ENCODE measurements at places on chromosomes 5 and 9. TPM values are rescaled to one million over a fixed set of nuclear protein-coding genes. Genes with fewer than 3 reads are reported as not detected.

GRCh38 chr5:30500513-30500912 is 693.0 kb upstream of the CDH6 start:
- no peak for DNase-seq

DNA sequence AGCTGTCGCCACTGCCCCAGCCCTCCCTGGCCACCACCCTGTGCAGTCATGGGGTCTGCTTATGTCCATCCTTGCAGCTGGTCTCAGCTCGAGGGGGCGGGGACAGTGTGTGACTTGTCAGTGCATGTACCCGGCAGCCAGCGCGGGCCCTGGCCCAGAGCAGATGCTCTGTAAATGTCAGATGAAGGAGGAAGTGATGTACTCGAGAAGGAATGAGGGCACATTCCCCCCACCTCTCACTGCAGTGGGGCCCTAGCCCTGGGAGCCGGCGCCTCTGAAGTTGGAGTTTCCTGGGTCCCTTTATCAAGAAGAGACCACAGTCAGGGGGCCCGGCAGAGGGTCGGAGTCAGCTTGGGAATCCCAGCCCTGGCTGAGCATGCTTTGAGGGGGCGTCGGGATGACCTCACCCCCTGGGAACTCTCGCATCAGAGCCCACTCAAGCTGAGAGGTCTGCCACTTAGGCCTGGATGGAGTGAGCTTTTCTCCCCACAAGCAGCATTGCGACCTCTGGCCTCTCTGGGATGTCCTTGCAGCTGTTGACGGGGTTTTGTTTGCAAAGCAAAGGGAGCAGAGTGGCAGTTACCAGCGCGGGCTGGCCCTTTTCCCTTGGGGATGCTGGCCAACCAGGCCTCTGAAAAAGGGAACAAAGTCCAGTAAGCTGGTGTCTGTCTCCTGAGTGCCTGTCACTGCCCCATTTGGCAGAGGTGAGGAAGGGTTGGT is 19.0 kb downstream of the NEURL1B start:
- DNase-seq: peak; percentile 74

FOXD4L6 gene
- not detected for polyA plus RNA-seq

GRCh38 chr5:172533399-172534228 is 79.3 kb upstream of the SH3PXD2B start:
- no peak for DNase-seq

SHB gene
- polyA plus RNA-seq: 16.4 TPM

- DNase-seq: no peak
Measured at GRCh38 chr5:78718824-78719223, 70.3 kb upstream of the LHFPL2 start.

- no peak for DNase-seq
Measured at GRCh38 chr9:94289691-94290090, 30.6 kb downstream of the ZNF169 start.

IL33 gene
- polyA plus RNA-seq: 3.7 TPM

- no peak for DNase-seq
Measured at GRCh38 chr9:122814545-122814944, 13.8 kb downstream of the PDCL start.

TEX48 gene
- not detected for polyA plus RNA-seq

KIF20A gene
- polyA plus RNA-seq: 0.22 TPM

- no peak for DNase-seq
Measured at GRCh38 chr5:145912019-145912418, 24.4 kb upstream of the SH3RF2 start.

CSF2 gene
- polyA plus RNA-seq: not detected

DNA sequence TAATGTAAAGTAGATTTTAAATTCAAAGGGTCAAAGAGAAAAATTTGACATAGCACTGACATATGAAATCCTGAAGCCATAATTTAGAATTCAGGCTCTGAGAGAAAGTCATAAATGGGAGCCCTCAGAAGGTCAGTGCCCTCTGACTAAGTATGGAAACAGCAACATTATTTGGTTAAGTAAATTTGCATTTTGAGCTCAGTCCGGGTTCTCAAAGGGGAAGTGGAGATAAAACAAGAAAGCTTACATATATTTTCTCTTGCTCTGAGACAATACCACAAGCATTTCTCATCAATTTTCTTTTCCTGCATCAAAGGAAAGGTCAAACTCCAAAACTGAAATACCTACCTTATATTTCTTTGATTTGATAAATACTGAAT is 348.0 kb downstream of the SEMA5A start:
- no peak for DNase-seq

DNA sequence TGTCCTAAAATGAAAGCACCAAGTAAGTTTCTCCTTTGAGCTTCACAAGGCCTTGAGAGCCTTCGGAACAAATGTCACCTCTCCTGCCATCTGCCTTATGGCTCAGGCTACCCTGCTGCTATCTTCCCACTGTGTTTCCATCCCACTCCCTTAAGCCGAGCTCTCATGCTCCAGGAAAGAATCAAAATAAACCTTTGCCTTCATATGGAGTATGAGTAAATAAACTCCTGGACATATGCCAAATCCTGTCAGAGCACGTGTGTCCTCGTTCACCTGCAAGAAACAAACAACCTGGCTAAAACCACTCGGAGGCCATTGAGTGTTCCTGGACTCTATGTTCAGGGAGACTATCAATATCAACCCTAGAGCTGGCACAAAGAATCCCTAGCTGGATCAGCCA is 122.3 kb upstream of the CCDC112 start:
- no peak for DNase-seq

OLFML2A gene
- 5.1 TPM for polyA plus RNA-seq

PTCH1 gene
- 2.6 TPM for polyA plus RNA-seq

GRCh38 chr5:177015156-177015555 is 7.3 kb upstream of the ZNF346 start:
- peak; percentile 27 for DNase-seq

DNA sequence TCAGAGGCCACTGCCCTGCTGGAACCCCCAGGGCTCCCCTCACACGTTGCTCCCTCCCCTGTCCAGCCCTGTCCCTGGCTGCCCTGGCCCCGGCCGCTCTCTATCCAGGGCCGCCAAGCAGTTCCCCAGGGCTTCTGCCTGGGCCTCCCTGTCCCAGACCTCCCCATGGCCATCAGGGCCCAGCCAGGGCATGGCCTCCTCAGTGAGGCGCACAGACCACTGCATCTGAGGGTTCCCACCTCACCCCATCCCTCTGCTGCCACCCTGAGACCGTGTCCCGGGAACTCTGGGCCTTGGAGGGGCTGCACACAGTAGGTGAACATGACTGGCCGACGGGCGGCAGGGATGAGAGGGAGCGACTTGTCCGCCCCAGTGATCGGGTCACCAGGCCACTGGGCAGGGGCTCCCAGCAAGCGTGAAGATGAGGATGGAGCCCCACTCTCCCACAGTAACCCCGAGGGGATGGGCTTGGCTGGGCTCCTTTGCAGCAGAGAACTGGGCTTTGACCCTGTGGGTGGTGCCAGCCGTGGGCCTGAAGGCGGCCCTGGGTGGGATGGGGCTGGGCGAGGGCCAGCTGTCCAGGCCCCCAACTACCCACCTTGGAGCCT is 108.4 kb upstream of the SARDH start:
- DNase-seq: no peak

CDH9 gene
- 1.7 TPM for polyA plus RNA-seq

ATP10B gene
- not detected for polyA plus RNA-seq

SRP19 gene
- polyA plus RNA-seq: 80.6 TPM

DDX4 gene
- not detected for polyA plus RNA-seq

DNA sequence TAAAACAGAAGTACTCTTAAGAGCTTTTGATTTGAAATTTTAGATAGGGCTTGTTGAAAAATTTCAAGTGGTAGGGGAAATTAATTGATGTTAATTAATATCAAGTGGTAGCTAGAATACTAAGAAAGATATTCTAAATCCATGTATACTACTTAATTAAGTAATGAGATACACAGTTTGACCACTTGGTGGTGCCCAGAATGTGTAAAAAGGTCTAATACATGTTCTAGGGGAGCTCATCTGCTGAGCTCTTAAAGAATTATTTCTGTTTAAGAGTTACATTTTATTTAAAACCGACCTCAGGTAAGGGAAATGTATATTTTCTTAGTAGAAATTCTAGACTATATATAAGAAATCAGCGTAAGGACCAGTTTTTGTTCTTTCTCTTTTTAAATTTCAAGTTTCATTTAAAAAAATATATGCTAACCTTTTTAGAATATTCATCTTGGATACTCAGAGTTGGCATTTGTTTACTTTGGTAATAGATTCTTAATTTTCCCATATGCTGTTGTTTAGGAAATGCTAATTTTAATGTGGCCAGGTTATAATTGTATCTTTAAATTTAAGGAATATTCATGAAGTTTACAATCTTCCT is 61.5 kb downstream of the LNPEP start:
- DNase-seq: peak; percentile 86

DNA sequence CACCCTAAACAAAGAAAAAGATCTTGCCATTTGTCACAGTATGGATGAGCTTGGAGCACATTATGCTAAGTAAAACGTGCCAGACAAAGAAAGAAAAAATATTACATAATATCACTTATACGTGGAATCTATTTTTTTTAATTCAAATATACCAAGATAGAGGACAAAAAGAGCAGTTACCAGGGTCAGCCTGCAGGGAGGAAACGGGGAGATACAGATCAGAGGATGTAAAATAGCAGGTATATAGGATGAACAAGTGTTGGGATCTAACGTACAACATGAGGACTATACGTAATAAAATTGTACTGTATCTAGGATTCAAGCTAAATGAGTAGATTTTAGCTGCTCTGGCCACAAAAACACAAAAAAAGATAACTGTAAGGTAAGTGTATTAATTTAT is 247.5 kb downstream of the TMEM161B start:
- DNase-seq: no peak

TAF11L9 gene
- not detected for polyA plus RNA-seq

DNA sequence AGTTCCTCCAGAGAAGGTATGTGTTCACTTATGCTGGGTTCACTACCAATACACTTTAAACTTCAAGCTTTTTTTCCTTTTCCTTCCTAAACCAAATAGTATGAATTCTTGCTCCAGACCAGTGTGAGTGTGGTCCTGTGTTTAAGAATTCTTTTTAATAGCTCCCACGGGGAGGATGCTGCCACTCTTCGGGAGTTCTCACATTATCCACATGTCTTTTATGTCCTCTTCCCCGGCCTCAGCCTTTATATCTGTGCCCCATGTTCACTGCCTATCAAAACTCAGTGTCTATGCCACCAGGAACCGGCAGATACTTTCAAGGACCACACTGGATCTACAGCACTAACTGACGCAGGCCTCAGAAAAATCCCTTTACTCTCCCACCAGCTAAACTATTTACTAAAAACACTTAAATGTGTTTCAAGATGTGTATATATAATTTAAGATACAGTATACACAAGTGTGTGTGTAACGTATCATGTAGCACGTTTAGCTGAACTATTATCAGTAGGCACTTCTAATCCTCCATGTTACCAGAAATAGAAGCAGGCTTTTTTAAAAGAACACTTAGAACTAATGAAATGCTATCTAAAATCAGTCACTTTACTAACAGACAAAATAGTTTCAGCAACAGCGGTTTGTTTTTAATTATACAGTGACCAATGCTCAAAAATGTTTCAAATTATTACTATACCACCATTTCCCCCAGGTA is 88.0 kb downstream of the PLPP1 start:
- no peak for DNase-seq

DNA sequence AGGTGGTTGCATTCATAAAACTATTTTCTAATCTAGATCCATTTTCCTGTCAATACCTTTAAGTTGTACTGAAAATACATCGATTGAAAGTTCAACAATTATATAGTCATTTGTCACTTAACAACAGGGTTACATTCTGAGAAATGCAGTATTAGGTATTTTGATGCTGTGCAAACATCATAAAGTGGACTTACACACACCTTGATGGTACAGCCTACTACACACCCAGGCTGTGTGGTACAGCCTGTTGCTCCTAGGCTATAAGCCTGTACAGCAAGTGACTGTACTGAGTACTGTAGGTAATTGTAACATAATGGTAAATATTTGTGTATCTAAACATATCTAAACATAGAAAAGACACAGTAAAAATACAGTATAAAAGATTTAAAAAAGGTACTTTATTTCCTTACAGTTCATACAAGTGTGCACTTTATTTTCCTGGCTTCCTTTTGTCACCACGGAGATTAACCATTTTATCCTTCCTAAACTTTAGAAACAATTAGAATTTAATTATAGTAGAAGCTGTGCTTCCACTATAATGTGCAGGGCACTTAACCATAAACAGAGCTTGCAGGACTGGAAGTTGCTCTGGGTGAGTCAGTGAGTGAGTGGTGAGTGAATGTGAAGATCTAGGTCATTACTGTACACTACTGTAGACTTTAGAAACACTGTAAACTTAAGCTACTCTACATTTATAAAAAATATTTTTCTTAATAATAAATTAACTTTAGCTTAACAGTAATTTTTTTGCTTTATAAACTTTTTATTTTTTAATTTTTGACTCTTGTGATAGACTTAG is 42.9 kb upstream of the MEF2C start:
- DNase-seq: no peak

GRCh38 chr9:107809871-107810460 is 320.4 kb upstream of the KLF4 start:
- no peak for DNase-seq

- DNase-seq: no peak
Measured at GRCh38 chr9:80496901-80497556, 925.3 kb downstream of the TLE4 start.

- no peak for DNase-seq
Measured at GRCh38 chr5:89071941-89072331, 189.0 kb upstream of the MEF2C start.

GRCh38 chr5:144048259-144048856 is 122.1 kb downstream of the YIPF5 start:
- no peak for DNase-seq

GRCh38 chr9:71587576-71588362 is 180.5 kb downstream of the CEMIP2 start:
- DNase-seq: no peak

DNA sequence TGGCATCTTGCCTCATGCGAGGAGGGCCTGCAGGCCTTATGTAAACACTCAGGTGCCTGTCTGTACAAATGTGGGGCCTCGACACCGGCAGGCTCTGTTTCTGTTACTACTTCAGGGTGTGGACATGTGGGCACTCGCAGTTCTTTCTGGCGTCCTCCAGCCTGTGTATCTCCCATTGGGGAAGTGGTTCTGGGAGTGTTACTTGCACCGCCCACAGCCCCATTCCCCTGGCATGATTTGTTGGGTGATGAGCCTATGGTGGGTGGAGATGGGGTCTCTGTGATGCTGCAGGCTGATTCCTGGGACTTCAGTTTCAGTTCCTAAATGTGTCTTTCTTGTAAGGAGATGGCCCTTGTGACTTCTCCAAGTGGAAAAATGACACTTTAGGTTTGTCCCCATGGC is 82.1 kb upstream of the PITX1 start:
- DNase-seq: no peak

GRCh38 chr9:135503371-135504261 is 3.1 kb downstream of the MRPS2 start:
- DNase-seq: no peak

SPINK7 gene
- 1.8 TPM for polyA plus RNA-seq

Data from kidney (tissue), 22 donors.